Activated CD4-positive, alpha-beta T cell treated with anti-CD3 and anti-CD28 coated beads, Interleukin-2, amount 50 U/mL, for 4 hours (primary cell): ENCODE measurements at places on chromosomes 1 and 21.
A peak's percentile ranks its signal among the peaks of the same experiment; 100 is the strongest.

DNA sequence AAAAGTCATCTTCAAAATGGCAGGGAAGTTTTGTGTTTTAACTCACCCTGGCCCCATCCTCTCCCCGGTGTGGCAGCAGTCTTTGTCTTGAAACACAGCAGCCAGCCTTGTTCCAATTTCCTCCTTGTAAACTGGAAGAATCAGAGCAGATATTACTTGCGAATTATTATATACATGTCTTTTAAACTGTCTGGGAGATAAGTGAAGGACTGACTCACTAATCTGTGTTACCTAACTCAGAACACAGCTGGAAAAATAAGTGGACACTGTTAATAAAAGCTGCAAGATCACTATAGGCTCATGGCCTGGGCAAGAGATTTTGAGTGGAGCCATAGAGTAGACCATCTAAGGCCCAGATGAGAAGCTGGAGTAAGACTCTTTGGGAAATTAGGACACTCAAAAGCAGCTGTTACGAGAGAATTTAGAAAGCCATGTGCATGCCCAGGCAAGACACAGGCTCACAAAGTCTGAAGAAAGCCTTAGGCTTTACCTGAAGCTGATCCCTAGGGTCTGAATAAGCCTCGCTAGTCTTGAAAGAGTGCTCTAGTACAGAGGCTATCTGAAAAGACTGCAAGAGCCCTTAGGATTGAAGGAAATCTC is 233.0 kb upstream of the RAB4A start:
- DNase-seq = no peak

- DNase-seq = no peak
These were observed 171.5 kb downstream of the ADSS2 start for GRCh38 chr1:244280201-244280600.

DNA sequence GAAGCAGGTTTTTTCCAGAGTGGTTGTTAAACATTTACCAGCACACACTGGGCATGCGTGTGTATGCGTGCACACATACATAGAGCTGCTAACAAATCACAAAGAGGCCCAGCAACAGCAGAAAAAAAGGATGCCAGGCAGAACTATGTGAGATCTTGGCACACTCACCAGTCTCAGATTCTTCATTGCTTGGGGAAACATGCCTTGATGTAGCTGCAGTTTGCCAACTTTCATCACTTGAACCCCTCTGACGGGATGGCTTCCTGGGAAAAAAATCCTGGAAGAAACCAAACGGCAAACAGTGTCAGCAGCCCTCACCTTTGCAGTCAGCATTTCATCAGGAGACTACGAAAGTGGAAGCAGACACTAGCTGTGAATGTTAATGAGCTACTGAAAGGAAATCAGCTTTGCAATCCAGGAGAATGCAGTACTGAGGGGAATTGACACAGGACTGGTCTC is 609.1 kb downstream of the KIF26B start:
- DNase-seq = no peak

DNA sequence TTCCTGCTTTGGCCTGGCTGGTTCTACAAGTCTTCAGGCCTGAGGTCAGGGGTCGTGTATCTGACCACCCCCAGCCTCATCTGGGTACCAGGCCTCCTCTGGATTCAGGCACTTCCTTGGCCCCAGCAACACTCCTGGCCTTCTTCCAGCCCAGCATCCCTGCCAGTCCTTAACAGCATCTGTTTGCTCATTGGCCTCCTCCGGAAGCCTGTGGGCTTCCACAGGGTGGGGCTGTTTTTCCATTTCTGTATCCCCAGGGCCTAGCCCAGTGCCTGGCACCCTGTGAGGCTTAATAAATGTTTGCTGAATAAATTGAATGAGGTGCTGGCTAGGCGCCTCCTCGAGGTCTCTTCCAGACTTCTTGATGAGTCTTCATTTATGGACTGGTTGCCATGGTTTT is 21.5 kb upstream of the GPR37L1 start:
- no peak for DNase-seq

DNA sequence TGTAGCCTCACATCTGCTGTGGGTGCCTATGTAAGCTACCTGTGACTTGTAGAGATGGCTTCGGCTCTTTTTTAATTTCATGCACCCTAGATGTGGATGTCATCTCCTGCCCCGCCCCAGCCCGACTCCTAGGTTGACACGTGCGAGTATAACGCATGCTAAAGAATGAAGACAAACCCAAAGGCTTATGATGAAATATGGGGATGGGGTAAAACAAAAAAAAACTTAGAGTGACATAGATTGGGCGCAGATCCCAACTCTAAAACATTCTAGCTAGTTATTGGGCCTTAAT is 613 bp upstream of the ERO1B start:
- DNase-seq = peak; percentile 39

GRCh38 chr1:247296599-247297180 is 35.0 kb downstream of the ZNF496 start:
- DNase-seq = no peak

DNA sequence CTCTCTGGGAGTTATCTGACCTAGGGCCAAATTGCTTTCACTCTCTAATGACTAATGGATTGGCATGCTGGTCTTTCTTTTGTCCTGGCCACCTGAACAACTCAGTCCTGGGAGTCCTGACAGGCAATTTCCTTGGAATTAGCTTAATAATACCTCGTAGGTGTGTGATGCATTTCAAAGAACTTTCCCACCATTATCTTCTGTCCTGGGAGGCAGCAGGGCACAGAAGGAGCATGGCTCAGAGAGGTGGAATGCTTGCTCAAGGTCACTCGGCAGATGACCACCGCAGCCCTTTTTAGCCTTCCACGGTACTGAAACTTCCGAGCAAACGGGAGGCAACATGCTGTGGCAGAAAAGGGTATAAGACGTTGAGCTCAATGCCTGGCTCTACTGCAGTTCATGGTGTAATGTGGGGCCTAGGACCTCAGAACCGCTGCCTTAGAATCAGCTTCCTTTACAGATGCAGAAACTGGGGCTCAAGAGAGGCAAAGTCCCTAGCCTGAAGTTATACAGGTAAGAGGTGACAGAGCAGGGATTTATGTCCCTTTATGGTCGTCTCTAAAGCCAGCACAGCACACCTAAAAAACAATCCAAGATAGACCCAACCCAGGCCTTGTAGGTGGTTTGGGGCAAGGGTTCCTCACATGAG is 3.2 kb downstream of the ID3 start:
- no peak for DNase-seq

- DNase-seq = no peak
These were observed 16.4 kb upstream of the ZNF281 start for GRCh38 chr1:200426196-200426595.

GRCh38 chr1:10687782-10688408 is 108.6 kb downstream of the CASZ1 start:
- no peak for DNase-seq

DNA sequence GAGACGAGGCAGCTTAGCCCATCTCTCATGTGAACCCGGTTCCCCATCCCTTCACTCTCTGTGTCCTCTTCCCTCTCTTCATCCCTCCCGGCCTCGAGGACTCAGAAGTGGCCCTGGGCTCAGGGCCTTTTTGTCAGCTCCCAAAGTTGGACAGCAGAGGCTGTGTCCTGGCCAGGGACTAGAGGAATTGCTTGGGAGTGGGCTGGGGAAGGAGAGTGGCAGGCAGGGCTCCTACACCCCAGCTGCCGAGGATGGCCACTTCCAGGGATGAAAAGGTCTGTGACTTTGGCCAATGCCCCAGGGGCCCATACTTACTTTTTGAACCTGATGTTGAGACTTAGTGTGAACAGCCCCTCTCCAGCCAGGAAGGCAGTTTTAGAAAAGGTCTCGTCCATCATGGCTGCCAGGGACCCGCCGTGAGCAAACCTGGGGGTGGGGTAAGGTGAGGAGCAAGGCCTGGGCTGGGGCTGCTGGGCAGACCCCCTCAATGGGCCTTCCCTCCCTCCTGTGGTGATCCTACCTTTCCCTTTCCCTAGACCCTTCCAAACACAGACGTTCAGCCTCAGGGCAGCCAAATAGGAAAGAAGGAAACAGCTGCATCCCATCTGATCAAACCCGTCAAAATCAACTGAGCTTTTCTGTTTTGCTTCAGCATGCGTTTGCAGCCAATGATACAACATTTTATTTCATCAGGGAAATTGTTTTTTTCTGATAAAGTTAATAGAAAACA is 5.5 kb downstream of the THEM5 start:
- DNase-seq = no peak

DNA sequence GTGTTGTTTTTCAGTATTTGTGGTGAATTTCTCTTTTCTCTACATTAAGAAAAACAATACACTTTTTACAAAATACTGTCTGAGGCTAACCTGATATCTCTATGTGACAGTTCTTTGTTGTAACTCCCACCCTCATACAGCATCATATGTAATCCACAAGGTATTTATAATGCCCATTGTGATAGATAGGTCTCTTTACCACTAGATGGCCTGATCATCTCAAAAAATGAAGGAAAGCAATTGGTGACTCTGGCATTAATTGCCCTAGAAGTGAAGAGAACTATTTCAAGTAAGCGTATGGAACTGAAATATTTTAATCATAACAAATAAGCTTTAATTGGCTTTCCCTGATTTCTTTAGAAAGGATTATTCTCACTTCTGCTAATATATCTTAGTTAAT is 36.2 kb upstream of the HFM1 start:
- DNase-seq = no peak
